Brain pericyte (primary cell): ENCODE measurements at places on chromosomes 5 and 9.

DNA sequence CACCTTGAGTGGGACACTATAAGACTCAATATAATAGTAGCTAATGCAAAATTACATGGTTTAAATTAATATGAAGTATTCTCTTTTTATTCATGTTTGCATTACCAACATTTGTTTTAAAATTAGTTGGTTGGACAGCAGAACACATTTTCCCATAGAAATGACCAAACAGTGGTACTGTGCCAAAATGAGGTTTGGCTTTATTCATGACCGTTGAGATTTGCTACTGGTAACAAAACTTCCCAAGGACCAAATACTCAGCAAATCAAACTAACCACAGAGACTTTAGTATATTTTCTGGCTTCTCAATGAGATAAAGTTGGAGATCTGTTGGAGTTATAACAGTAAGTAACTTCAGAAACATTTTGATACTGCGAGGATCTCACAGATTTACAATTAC is 637.8 kb upstream of the MEF2C start:
- no peak for DNase-seq

- DNase-seq: no peak
Observed at GRCh38 chr5:26622947-26623346, 415.4 kb downstream of the CDH9 start.

DNA sequence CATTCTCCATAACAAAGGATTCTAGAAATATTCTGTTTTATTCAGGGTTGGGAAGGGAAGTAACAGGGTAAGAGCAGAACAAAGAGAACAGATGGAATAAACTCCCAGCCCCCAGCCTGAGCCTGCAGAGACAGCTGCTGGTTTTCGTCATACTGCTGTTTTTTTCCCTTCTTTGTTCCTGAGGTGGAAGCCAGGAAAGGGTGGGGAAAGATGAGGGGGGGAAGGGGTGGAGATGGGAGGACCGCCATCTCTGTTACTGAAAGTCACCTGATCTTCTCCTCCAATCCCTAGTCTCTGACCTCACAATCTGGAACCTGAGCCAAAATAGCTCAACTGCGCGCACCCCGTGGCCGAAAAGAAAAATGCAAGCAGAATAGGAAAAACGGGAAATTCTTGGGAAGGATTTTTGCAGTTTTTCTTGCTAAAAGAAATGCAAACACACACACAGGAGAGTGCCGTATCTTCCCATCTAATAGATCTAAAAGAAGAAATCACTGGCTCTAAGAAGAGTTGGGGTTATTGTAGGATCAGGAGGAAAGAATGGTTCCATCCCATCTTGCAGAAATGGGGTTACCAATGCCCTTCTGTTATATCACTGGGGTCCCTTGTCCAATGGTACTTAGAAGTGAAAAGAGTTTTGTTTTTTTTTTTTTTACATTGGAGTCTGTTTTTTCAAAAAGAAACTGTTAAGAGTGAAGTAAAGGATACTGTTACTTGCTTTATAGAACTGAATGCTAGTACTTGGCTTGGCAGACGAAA is 57.9 kb downstream of the DIAPH1 start:
- peak; percentile 93 for DNase-seq

- no peak for DNase-seq
Observed at GRCh38 chr5:119321569-119322311, 34.1 kb upstream of the TNFAIP8 start.

- no peak for DNase-seq
Observed at GRCh38 chr9:106535439-106535838, 327.5 kb upstream of the ZNF462 start.

GRCh38 chr5:133464013-133464412 is 148.3 kb downstream of the FSTL4 start:
- no peak for DNase-seq

DNA sequence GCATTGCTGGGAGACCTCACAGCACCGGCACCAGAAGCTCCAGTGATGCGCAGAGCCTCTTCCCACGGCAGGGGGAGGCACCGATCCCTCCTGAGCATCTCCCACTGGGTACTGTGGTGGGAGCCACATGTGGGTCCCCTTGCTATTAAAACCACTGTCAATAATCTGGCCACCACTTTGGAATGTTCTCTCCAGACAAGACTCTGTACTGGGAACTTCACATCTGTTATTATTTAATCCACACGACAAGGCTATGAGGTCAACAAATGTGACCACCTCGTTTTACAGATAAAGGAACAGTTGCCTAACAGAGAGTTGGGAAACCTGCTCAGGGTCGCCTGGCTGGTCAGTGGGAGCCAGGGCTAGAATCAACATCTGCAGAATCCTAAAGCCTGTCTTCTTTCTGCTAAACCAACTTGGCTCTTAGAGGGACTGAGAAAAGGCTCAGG is 72.7 kb downstream of the EPB41L4B start:
- DNase-seq: no peak

DNA sequence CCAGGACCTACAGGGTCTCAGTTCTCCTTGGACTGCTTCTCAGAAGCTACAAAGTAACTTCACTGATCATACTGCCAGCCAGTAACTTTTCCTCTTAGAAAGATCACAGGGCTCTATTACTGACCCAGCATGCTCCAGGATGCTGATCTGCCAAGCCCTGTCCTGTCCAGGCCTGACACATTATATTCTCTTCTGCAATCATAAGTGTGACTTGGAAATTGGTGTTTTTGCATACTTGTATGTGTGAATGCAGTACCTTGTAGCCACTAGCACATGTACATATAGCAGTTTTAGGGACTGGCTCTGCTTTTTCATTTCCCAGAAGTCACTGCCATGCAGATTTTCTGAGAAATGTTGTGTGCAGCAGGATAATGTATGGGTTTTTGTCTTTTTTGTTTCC is 40.1 kb upstream of the CCNH start:
- no peak for DNase-seq

GRCh38 chr9:95836072-95836471 is 39.4 kb upstream of the ERCC6L2 start:
- DNase-seq: no peak

DNA sequence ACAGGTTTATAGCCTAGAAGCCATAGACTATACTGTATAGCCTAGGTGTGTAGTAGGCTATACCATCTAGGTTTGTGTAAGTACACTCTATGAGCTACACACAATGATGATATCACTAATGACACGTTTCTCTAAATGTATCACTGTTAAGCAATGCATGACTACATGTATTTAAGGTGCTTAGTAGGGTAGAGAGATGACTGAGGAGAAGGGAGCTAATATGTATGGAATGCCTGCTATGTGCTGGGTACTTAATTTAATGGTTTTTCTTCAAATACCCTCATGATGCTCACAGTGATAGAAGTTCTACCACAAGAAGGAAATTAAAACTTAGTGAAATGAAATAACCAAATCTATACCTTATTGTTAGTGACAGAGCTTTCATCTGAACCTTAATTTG is 1785.5 kb downstream of the EFNA5 start:
- no peak for DNase-seq

- no peak for DNase-seq
Observed at GRCh38 chr9:132985071-132985350, 6.5 kb downstream of the GFI1B start.

- no peak for DNase-seq
Observed at GRCh38 chr5:159210210-159210661, 883 bp upstream of the RNF145 start.

DNA sequence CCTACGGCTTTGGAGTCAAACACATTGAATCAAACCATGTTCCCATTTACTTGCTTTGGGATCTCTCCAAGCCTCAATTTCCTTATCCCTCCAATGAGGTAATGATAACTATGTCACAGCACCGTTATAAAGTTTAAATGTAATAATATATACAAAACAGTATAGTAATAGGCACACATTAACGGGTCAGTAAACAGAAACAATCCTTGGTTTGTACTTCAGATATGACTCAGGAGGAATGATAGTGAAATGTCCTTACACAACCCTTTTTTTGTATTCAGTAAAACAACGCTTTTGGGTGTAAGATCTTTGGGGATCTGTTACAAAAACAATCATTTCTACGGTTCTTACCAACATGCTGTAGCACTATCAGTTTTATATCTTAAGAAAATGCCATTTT is 178.5 kb upstream of the GNA14 start:
- DNase-seq: no peak

DNA sequence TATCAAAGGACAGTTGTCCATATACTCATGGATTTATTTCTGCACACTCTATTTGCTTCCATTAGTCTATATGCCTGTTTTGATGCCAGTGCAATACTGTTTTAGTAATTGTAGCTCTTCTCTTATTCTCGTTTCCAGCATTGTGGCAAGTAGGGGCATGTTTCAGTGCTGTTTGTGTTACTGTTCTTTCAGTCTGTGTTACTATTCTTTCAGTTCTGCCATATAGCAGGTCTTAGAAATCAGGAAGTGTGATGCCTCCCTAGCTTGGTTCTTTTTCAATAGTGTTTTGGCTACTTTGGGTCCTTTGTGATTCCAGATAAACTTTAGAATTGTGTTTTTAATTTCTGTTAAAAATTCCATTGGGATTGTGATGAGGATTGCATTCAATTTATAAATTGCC is 180.5 kb upstream of the PTPRD start:
- DNase-seq: no peak

DNA sequence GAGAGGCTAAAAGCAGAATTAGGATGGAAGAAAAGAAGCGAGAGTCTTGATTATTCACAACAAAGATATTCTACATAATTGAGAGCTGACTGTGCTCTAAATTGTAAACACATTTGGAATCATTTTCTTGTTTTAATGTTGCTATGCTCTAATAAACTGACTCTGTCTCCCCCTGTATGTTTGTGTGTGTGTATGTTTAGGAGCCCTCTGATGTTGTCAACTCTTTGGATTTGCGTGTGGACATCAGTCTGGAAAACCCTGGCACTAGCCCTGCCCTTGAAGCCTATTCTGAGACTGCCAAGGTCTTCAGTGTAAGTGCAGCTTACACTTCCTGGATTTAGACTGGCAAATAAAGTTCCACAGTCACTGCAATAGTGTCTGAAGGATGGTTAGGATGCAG is 37.8 kb downstream of the MOCS2 start:
- no peak for DNase-seq

DNA sequence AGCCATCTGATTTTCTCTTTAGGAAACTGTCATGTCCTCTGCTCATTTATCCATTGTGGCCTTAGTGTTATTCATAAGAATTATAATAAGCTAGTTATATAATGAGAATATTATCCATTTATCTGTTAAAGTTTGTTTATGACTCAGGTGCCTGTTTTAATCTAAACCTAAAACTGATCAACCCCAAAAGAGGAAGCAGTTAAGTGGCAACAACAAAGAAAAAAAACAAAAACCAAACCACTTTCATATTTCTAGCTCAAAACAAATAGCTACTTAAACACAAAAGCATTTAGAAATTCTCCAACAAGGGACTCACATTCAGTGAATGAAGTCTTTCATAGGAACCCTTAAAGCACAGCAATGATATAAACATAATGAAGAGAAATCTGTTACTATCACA is 116.4 kb downstream of the APBA1 start:
- DNase-seq: no peak

DNA sequence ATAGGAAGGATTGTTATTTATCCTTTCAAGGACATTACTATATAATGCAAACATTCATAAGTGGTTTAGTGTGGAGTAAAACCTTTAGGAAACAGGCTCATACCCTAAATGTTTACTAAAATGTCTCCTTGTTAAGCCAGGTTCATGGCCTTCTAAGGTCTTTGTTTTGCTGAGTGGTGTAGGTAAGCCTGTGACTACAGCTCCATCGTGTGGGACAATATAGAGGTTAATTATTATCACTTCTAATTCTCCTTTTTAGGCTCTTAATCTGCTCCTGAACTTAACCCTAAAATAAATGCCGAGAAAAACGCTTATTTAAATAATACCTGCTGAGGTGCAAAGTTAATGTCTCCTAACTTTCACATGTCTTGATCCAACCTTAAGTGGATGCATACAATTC is 43.8 kb downstream of the SPINK5 start:
- DNase-seq: no peak

GRCh38 chr5:16980983-16981382 is 44.9 kb upstream of the MYO10 start:
- DNase-seq: no peak

DNA sequence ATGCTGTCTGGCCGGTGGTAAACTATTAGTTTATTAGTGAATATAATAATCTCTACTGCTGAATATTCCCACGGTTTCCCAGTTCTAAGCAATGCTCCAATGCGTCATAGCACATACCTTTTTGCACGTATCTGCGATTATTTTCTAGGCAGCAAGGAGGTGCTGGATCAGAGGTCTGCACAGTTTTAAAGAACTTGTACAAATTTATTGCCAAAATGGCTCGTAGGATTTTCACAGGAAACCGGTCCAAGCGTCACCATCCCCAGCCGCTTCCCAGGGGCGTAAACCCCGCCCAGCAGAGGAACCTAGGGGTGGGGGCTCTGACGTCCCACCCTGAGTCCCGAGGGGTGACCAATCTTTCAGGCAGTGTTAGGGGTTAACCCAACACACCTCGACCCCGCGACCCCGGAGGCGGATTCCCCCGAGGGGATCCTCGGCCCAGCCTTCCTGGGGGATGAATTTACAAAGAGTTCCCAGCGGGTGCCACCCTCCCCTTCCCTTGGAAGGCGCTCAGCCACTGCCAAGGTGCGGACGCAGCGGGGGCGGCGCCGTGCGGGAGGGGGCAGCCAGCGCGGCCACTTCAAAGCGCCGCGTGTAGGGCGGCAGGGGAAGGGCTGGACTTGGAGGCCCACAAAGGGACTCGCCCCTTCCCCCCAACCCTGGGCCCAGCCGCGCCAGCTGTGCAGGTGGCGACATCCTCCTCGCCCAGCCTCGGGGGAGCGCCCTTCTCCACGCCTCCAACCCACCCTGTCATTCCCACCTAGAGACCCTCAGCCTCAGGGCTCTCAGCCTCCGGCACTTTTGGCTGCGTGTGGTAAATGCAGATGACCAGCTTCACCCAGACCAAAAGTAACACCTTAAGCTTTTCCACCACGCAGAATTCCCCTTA is 43.5 kb upstream of the TCF7 start:
- DNase-seq: no peak

- DNase-seq: no peak
Observed at GRCh38 chr5:32138839-32139493, 35.2 kb downstream of the GOLPH3 start.

DNA sequence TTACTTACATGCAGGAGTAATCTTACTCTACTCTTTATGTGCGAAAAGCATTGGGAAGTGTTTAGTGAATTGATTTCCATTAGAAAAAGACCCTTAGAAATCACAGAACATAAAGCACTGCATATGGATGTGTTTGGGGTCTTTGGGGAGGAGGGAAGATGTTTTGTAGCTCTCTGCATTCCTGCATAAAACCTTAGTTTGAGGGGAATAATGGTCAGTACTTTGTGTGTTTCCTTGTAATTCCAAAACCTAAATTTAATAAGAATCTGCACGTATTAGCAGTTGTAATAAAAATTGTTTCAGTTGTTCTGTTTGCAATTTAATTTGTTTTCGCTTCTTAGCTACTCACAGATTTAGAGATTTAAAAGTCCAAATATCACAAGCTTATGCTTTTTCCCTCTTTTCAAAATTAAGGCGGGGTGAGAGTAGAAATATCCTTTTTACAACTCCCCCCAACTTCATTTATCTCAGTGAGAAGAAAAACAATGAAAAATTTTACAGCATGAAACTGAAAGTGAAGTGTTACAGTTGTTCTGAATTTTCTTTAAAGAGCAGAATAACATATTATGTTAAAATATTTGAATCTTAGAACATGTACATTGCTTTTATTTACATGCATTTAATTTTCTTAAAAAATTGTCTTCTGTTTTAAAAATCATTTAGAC is 143.8 kb downstream of the SMARCA2 start:
- DNase-seq: no peak

GRCh38 chr5:150000256-150000989 is at the start of the genes HMGXB3 and TIGD6:
Gene HMGXB3 (plus strand): TSS chr5:150000739. CDS start chr5:150004853, 4,114 bp downstream.
Gene TIGD6 (minus strand): TSS chr5:150000654. CDS start chr5:149996348, 4,306 bp downstream.
- peak; percentile 84 for DNase-seq
